ENCODE measurements at places on chromosomes 13 and 19. TPM values are rescaled to one million over a fixed set of nuclear protein-coding genes. Genes with fewer than 3 reads are reported as not detected.

DNA sequence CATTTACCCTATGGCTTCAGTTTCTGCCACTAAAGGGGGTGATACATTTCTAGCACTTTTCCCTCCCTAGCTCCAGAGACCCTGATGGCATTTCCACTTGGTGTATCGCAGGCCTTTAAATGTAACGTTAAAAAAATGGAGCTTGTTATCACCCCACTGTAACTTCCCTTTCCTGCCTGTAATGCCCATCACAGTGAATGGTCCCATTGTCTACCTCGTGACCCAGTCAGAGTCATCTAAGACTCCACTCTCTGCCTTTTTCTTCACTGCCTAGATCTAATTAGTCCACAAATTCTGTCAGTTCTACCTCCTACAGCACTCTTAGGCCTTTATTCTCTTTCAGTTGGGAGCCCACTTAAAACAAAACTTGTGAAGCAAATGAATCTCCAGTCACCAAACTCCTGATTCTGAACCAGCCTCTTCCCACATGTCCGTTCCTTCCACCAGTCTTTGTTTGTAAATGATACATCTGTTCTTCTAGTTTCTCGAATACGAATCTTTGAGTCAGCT, 64.8 kb downstream of the NHLRC3 start:
- no peak for DNase-seq

The C13orf42 gene
- polyA plus RNA-seq: not detected

GRCh38 chr19:46697204-46697960, 19.5 kb downstream of the PRKD2 start:
- peak; percentile 97 for DNase-seq

DNA sequence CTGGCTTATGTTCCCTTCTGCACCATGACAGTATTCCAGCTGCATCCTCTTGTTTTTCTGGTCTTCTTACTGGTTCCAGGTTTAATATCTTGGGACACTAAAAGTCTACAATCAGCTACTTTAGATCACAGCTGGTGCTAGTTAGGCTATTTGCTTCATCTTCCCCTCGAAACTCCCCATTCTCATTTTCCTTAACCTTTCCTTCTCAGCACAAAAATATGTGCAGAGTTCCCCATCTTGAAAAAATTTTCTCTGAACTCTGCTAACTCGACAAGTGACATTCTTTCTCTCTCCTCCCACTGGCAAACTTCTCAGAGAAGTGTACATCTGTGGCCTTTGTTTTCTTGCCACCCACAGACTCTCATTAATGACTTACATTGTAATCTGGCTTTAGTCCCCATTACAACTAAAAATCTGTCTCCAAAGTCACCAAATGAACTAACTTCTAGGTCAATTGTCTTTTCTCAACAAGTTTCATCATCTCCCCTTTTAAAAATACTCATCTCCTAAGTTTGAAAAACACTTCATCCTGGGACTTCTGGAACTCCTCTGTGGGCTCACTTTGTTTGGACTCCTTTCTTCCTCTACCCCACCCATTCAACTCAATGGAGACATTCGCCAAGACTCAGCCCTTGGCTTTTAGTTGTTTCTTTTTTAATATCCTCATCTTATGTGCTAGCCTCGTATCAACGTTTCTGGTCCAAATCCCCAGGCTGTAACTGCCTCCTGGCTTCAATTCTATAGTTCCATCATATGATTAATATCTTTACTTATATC, 7.1 kb upstream of the KL start:
- no peak for DNase-seq

The PSG11 gene
- polyA plus RNA-seq: not detected

DNA sequence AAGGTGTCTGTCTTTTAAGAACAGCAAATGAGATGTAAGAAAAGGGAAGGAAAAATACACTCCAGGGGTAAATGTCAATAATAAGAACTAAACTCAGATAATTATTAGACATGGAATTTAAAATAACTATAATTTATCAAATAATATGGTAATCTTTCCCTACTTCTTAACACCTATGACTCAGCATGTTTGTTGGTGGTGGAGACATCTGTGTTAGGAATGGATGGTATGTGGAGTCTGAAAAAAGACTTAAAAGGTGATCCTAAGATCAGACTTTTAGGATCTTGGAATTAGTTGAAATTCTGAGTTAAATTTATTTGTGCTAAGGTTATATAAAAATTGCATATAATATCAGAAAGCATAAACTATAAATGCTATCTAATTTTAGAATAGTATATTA, 915.1 kb downstream of the SLITRK5 start:
- DNase-seq: no peak
